ENCODE measurements at places on chromosomes 6 and 20. TPM values are rescaled to one million over a fixed set of nuclear protein-coding genes. Genes with fewer than 3 reads are reported as not detected.

DNA sequence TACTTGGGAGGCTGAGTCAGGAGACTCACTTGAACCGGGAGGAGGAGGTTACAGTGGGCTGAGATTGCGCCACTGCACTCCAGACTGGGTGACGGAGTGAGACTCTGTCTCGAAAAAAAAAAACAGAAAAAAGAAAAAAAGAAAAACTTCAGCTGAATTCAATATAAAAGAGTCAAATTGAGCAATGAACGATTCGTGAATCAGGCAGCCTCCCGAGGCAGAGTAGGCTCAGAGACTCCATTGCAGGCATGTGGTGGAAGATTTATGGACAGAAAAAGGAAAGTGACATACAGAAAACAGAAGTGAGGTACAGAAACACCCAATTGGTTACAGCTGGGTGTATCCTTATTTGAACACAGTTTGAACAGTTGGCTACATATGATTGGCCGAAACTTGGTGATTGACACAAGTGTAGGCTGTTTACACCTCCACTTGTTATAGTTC, 56.3 kb downstream of the HLA-DPB1 start:
- no peak for DNase-seq

GRCh38 chr6:17987447-17987696, at the start of gene KIF13A:
Gene KIF13A (minus strand): TSS chr6:17987635. CDS start chr6:17987463, 172 bp downstream.
- DNase-seq: peak; percentile 13

- peak; percentile 43 for DNase-seq
These were observed 43.6 kb downstream of the MDGA1 start for GRCh38 chr6:37653933-37654565.

DNA sequence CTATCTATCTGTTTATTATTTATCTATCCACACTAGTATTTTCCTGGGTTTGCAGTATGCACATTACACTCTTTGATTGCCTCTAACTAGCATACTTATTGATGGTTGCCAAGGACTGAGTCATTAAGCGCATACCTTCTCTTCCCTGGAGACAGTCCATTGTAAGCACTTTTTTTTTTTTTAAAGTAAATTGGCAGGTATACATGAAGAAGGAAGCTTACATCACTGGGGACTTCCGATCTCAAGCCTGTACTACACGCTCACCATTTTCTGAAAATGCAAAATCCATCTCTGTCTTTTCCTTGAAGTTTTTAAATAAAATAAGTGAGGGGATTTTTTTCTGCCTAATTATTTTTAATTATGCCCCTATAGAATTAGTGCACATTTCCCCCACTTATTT, 63.5 kb downstream of the HMGN3 start:
- DNase-seq: no peak

DNA sequence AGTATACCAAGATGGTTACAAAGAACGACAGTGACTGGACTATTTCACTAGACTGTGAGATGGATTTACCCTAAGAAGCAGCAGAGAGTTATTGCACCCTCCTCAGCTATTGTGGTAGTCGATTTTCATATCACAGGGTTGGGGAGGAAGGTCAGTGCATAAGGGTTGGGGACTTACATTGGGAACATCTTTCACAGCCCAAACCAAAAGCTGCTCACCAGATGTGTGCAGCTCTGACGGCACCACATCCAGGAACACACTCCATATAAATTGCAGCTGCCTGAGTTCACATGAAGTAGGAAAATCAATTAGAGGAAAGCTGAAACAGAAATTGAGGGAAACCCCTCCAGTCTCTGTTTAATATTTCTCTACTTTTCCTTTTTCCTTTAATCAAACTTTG, 470.5 kb upstream of the NRSN1 start:
- no peak for DNase-seq

GRCh38 chr20:45834797-45835161, 1.2 kb downstream of the SNX21 start:
- DNase-seq: no peak

- no peak for DNase-seq
These were observed 34.5 kb downstream of the PLCG1 start for GRCh38 chr20:41171736-41172295.

Gene OPRL1
- polyA plus RNA-seq: 1.5 TPM

DNA sequence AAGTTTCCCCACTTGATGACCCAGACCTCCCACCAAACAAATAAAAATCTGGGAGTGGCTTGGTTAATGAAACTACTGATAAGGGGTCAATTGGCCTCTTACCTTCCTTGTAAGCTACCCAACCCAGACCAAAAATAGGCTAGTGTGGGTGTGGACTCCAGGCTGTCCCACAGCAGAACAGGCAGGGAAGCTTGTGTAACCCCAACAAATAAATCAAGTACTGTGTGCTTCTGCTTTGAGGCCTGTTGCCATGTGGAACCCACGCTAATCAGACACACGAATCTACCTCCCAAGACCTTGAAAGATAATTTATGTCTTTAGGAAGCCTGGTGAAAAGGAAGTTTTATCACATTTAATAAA, 33.7 kb upstream of the PAQR8 start:
- no peak for DNase-seq

Data from A549 (cell line).